ENCODE measurements at places on chromosomes 12 and 14. TPM values are rescaled to one million over a fixed set of nuclear protein-coding genes. Genes with fewer than 3 reads are reported as not detected.

DNA sequence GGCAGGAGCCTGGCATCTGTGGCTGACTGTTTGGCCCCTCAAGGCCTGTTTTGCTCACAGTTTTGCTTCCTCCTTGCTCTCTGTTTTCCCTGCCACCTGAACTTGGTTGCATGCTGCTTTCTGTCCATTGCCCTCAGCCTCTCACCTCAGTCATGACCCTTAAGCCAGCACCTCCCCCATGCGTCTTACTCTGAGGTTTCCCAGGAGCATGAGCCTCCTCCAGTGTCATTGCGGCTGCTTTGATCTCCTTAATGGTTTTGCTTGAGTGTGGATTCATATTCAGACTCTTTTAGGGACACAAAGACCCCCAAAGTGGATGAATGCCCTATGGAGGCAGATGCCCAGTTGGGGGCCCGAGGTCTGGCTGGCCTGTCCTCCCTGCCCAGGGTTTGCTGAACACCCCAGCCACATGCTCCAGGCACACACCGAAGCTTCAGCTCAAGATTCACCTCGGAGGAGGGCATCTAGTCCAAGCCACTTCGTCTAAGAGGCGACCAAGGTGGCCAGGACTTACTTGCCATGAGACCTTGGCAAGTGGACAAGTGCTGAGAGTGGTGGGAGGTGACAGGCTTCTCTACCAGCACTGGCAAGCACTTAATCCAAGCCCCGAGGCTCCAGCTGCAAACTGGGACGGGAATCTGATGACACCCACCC, 95.4 kb upstream of the DIO3 start:
- DNase-seq: no peak

- DNase-seq: no peak
These were observed 49.8 kb downstream of the CDC42BPB start for GRCh38 chr14:103007555-103007954.

- DNase-seq: no peak
These were observed 103.7 kb downstream of the VCPKMT start for GRCh38 chr14:50012644-50013043.

DNA sequence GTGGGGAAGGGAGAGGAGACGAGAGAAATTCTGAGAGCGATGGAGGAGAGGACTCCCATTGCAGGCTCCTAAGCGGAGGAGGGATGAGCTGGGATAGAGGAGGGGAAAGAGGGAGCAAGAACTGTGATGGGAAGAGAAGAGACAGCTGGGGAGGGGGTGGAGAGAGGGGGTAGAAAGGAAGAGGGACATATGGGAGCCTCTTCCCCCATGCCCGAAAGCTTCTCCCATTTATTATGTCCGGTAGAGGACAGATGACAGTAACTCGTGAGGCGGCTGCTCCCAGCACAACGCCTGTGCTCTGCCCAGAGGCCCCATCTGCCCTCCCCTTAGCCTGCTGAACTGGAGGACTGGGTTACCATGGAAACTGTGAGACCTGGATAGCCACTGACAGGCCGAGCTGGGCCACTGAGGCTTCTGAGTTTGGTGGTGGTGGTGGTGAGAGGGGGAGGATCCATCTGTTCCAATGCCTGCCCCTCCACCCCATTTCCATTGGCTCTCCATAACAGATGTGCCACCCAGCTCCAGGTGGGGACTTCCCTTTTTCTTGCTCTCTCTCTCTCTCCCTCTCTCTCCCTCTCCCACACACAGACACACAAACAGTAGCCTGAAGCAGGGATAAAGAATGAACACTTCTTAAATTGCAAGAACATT, 8.3 kb downstream of the CPNE6 start:
- no peak for DNase-seq

- no peak for DNase-seq
These were observed 155.0 kb downstream of the EPS8 start for GRCh38 chr12:15634010-15634683.

DNA sequence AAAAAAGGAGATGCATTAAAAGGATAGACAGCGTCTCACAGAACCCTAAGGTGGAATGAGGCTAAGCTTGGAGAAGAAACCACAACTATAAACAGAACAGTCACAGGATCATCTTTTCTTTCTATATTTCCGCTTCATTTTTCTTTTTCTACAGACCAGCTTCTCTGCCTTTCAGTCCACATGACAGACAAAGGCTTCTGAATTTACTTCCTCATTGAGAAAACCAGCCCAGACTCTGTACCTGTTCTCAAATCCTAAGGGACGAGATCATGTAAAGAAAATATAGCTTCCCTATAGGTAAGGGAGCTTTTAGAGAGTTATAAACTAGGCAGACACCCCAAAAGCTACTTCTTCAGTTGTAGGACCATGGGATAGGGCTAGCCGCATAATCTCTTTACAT, 17.4 kb downstream of the SGPP1 start:
- no peak for DNase-seq

DNA sequence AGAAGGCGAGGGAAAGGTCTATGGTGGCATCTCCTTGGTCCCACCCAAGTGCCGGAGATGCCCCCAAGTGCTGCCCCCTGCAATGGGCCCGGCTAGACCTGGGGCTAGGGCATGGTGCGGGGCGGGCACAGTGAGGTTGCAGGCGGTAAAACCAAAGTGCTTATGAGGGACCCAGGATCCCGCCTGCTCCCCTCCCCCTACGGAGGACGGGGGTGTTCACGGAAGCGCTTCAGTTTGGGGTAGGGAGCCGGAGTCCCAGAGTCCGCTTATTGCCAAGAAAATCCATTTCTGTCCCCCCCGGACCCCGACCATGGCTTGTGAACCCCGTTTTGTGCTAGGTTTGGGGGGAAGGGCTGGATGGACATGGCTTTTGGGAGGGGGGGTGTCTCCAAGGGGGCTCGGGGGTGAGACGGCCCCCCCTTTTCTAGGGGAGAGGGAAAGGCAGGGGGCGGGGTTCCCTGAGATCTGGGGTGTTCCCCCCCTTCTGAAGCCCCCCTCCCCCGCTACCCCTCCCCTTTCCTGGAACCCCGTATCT, 5.4 kb upstream of the GPR84 start:
- DNase-seq: no peak

DNA sequence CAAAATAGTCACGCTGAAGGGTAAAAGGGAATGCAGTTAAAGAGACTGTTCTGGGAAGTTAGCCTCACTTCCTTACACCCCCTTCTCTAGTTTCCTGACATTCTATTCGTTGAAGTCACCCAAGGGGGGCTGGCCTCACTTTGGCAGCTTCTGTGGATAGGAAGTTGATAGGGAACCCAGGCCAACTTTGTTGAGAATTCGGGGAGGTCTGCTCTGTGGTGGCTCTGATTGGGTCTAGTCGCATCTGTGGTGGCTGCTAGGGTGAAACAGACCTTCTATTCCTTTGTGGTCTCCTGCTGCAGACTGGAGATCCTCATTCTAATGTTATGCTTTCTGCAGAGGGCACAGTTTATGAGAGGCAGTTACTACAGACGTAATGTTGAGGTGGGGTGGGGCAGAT, 28.8 kb upstream of the GZMB start:
- no peak for DNase-seq

Gene MDM1
- total RNA-seq: 9.5 TPM

Gene RHOJ
- total RNA-seq: not detected
